ENCODE measurements at places on chromosomes 16 and 17. TPM values are rescaled to one million over a fixed set of nuclear protein-coding genes. Genes with fewer than 3 reads are reported as not detected.

The UTP18 gene
- total RNA-seq: 52.3 TPM

The KRT13 gene
- total RNA-seq: not detected

The HSD3B7 gene
- total RNA-seq: 6.2 TPM

The KCNH6 gene
- 0.75 TPM for total RNA-seq

The CCDC144A gene
- total RNA-seq: 0.81 TPM

The GCGR gene
- total RNA-seq: 0.52 TPM

DNA sequence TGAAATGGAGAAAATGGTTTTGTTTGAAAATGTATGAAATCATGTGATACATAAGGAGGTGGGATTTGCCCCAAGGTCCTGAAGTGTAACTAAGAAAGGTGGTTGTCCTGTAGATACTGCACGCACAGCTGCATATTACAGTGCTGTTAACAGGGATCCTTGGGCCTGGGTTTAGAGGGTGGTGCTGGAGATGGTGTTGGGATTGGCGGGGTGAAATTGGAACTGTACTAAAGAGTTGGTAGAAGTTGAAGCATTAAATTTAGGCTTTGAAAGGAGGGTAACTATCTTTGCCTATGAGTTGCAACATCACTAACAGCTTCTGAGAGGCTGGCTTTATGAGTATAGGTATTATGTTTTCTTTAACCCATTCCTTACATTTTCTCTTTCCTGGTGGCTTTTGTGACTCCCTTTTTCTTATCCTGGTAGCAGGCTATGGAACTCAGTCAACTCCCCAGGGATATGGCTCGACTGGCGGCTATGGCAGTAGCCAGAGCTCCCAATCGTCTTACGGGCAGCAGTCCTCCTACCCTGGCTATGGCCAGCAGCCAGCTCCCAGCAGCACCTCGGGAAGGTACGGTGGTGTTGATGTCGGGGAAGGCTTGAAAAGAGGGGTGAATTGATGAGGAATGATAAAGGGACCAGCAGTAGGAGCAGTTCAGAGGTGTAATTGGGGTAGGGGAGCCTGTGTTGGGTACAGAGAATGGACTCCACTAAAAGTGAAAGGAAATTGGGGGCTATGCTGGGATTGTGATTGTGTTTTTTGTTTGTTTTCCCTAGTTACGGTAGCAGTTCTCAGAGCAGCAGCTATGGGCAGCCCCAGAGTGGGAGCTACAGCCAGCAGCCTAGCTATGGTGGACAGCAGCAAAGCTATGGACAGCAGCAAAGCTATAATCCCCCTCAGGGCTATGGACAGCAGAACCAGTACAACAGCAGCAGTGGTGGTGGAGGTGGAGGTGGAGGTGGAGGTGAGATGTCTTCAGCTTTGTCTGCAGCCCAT is 3.8 kb downstream of the FUS start:
- no peaks in the 10 kb centered on the region for H3K4me1 ChIP-seq
- H3K36me3 ChIP-seq: peaks cover 74% of the 10 kb centered on the region
- no peak for DNase-seq

DNA sequence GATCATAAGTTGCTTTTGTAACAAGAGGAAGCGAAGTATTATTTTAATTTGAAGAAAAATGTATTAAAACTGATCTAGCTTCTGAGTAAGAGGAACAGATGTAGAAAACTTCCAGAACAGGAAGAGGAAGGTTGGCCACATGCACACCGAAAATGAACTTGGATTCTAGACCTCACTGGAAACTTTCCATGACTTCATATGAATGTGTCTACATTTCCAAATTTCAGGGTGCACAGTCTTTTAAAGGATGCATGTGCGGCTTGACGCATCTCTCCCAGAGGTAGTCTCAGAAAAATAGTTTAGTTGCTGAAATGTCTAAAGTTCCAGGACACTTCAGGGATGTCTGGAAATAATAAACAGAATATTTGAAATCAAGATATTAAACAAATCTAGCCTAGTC is 275.1 kb upstream of the MYOCD start:
- H3K27me3 ChIP-seq: no peaks in the 10 kb centered on the region
- no peak overlapping the region for H3K4me3 ChIP-seq
- no peak for DNase-seq
- no peaks in the 10 kb centered on the region for H3K36me3 ChIP-seq
- no peak overlapping the region for H3K27ac ChIP-seq

GRCh38 chr16:75770051-75770450 is 43.8 kb upstream of the CPHXL start:
- H3K27me3 ChIP-seq: peaks cover 7% of the 10 kb centered on the region
- DNase-seq: no peak
- H3K36me3 ChIP-seq: no peaks in the 10 kb centered on the region
- H3K4me1 ChIP-seq: no peaks in the 10 kb centered on the region
- H3K4me3 ChIP-seq: no peak overlapping the region
- no peak overlapping the region for H3K27ac ChIP-seq

DNA sequence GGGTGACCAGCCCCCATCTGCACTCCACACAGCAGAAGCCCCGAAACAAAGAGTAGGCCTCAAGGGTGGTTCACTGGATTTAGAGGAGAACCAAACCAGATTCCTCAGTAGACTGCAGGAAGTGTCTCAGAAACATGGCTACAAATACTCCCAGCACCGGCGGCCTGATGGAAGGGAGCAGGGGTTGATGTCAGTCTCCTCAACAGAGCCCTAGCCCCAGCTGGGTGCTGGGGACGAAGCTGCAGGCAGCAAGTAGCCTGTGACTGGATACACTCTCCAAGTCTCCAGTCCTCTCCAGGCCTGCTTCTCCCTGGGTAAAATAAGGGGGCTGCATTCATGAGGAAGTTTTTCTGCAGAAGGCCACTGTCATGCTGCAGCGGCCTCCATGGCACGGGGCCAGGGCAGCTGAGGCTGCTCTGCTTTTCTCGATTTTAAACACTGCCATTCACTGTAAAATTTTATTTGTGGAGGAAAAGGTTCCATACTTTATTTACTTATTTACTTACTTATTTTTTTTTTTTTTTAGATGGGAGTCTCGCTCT is 36.7 kb upstream of the SREBF1 start:
- no peak overlapping the region for H3K27ac ChIP-seq
- no peak overlapping the region for H3K4me3 ChIP-seq
- peaks cover 13% of the 10 kb centered on the region for H3K4me1 ChIP-seq
- peaks cover 22% of the 10 kb centered on the region for H3K36me3 ChIP-seq
- no peaks in the 10 kb centered on the region for H3K27me3 ChIP-seq
- no peak for DNase-seq

GRCh38 chr16:75065521-75066149 is 50.9 kb downstream of the LDHD start:
- H3K27me3 ChIP-seq: no peaks in the 10 kb centered on the region
- H3K27ac ChIP-seq: no peak overlapping the region
- no peak for DNase-seq
- H3K36me3 ChIP-seq: no peaks in the 10 kb centered on the region

GRCh38 chr17:81916234-81917001 is 1.6 kb downstream of the SIRT7 start:
- H3K36me3 ChIP-seq: peaks cover 63% of the 10 kb centered on the region
- no peaks in the 10 kb centered on the region for H3K27me3 ChIP-seq
- DNase-seq: no peak
- H3K27ac ChIP-seq: no peak overlapping the region

DNA sequence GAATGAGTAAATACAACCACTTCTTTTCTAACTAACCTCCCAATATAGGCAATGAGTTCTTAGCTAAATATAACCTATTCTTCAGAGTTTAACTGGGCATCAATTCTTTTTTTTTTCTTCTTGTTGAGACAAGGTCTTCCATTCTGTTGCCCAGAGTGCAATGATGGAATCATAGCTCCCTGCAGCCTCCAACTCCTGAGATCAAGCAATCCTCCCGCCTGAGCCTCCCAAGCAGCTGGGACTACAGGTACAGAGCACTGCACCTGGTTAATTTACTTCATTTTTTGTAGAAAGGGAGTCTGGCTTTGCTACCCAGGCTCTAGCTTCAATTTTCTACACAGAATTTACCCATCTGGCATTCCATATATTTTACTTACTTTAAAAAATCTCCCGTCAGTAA is 1.1 kb downstream of the METTL16 start:
- DNase-seq: peak; percentile 37
- H3K27ac ChIP-seq: peak overlapping the region; percentile 96
- H3K27me3 ChIP-seq: no peaks in the 10 kb centered on the region
- peak overlapping the region; percentile 98 for H3K4me3 ChIP-seq
- no peaks in the 10 kb centered on the region for H3K4me1 ChIP-seq

GRCh38 chr17:50708050-50709000 is 611 bp upstream of the ANKRD40 start:
- peak overlapping the region; percentile 82 for H3K27ac ChIP-seq
- no peaks in the 10 kb centered on the region for H3K27me3 ChIP-seq
- peaks cover 3% of the 10 kb centered on the region for H3K4me1 ChIP-seq

DNA sequence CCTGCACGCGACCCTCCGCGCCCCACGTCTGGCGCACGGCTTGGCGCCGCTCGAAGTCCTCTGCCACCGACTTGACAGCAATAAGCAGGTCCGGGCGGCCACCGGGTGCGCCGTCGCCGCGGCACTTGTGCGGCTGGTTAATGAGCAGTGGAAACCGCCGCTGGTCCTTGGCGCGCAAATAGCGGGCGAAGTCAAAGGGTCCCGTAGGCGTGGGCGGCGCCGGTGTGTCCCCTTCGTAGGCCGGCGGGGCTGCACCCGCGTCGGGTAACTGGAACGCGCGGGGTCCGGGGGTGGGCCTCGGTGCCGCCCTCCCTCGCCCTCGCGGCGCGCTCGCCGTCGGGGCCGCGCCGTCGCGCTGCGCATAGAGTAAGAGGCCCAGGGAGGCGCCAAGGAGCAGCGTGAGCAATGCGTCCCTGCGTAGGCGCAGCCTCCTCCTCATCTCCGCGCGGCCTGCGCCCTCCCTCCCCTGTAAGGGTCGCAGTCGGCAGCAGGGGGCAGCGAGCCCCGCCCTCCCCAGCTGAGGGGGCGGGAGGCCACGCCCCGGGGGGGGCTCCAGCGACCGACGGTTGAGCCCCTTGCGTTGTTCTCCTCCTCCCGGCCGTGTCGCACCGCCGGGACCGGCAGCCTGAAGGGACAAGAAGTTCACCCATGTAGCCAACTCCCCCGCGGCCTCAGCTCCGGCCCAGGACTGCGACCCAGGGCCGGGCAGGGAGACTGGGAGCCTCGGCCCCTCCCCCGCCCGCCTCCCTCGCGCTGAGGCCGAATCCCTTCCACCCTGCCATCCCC is 558 bp downstream of the B3GNT9 start:
- peak; percentile 93 for DNase-seq
- no peaks in the 10 kb centered on the region for H3K4me1 ChIP-seq

DNA sequence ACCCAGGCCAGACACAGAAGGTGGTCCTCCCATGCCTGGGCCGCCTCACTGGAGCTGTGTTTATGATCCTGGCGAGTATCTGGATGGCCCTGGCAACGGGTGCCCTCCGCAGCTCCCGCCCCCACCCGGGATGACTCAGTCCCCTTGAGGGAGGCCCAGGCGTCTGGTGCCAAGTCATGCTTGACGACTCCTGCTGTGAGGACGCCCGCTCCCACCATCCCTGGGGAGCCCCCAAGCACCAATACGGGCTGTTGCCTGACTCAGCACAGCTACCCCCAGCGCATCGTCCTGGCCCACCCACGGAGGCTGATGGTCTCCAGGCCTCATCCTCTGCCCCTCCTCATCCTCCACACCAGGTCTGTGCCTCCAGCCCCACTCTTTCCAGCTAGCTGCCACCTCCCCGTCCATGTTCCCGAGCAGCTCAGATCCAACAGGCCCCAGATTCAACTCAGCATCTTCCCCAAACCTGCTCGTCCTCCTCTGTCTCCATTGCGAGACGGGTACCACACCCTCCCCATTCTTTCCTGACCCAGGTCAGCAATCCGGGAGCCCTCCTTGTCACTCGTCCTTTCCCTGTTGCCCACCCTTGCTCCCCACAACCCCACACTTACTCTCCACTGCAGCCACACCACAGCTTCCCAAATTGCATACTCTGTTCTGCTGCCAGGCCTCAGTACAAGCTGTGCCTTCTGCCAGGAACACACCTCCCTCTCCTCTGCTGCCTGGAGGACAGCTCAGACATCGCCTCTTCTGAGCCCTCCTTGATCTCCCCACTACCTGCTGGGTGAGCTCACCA is 2.6 kb downstream of the CAMKK1 start:
- no peak overlapping the region for H3K27ac ChIP-seq
- peak; percentile 64 for DNase-seq
- H3K27me3 ChIP-seq: peaks cover 24% of the 10 kb centered on the region
- H3K4me3 ChIP-seq: no peak overlapping the region
- no peaks in the 10 kb centered on the region for H3K36me3 ChIP-seq
- no peaks in the 10 kb centered on the region for H3K4me1 ChIP-seq

- no peak overlapping the region for H3K27ac ChIP-seq
- no peak overlapping the region for H3K4me3 ChIP-seq
- H3K4me1 ChIP-seq: no peaks in the 10 kb centered on the region
- H3K36me3 ChIP-seq: peaks cover 78% of the 10 kb centered on the region
Observed at GRCh38 chr16:23071196-23072083, 77.8 kb downstream of the USP31 start.

GRCh38 chr16:75541236-75541635 is 5.3 kb upstream of the CHST5 start:
- peaks cover 2% of the 10 kb centered on the region for H3K4me1 ChIP-seq
- no peak overlapping the region for H3K27ac ChIP-seq
- no peaks in the 10 kb centered on the region for H3K36me3 ChIP-seq
- DNase-seq: no peak

GRCh38 chr16:22313876-22314470 is 16.8 kb downstream of the POLR3E start:
- H3K4me1 ChIP-seq: no peaks in the 10 kb centered on the region
- no peak overlapping the region for H3K4me3 ChIP-seq
- H3K27me3 ChIP-seq: no peaks in the 10 kb centered on the region
- peaks cover 78% of the 10 kb centered on the region for H3K36me3 ChIP-seq
- peak; percentile 34 for DNase-seq

GRCh38 chr16:24681793-24682192 is 47.7 kb upstream of the TNRC6A start:
- H3K27ac ChIP-seq: no peak overlapping the region
- H3K27me3 ChIP-seq: no peaks in the 10 kb centered on the region
- H3K36me3 ChIP-seq: no peaks in the 10 kb centered on the region
- no peak overlapping the region for H3K4me3 ChIP-seq

GRCh38 chr16:66740010-66740409 is 11.4 kb downstream of the DYNC1LI2 start:
- H3K27me3 ChIP-seq: no peaks in the 10 kb centered on the region
- peak; percentile 77 for DNase-seq
- H3K36me3 ChIP-seq: peaks cover 92% of the 10 kb centered on the region
- peak overlapping the region; percentile 52 for H3K27ac ChIP-seq
- H3K4me1 ChIP-seq: no peaks in the 10 kb centered on the region

GRCh38 chr17:39147221-39148185 is 3.9 kb downstream of the PLXDC1 start:
- no peak overlapping the region for H3K4me3 ChIP-seq
- no peaks in the 10 kb centered on the region for H3K36me3 ChIP-seq
- no peaks in the 10 kb centered on the region for H3K4me1 ChIP-seq
- peaks cover 37% of the 10 kb centered on the region for H3K27me3 ChIP-seq

DNA sequence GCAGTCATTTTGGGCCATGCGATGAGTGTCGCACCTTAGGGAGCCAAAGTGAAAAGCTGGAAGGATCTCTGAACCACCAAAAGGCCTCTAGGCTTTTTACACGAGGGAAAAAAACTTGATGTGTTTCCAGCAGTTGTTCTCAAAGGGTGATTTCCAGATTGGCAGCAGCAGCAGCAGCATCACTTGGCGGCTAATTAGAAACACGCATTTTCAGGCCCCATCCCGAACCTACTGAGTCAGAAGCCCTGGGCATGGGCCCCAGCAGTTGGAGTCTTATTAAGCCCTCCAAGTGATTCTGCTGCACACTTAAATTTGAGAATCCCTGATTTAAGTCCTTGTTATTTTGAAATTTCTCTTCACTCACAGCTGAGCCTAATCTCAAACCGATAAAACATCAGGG is 25.3 kb upstream of the PYY start:
- no peak overlapping the region for H3K4me3 ChIP-seq
- H3K27ac ChIP-seq: no peak overlapping the region
- no peaks in the 10 kb centered on the region for H3K36me3 ChIP-seq
- peaks cover 40% of the 10 kb centered on the region for H3K27me3 ChIP-seq
- H3K4me1 ChIP-seq: no peaks in the 10 kb centered on the region

Data from endodermal cell (in vitro differentiated cells).